T-helper 17 cell (primary cell): ENCODE measurements at places on chromosomes 1 and 21. TPM values are rescaled to one million over a fixed set of nuclear protein-coding genes. Genes with fewer than 3 reads are reported as not detected.

DNA sequence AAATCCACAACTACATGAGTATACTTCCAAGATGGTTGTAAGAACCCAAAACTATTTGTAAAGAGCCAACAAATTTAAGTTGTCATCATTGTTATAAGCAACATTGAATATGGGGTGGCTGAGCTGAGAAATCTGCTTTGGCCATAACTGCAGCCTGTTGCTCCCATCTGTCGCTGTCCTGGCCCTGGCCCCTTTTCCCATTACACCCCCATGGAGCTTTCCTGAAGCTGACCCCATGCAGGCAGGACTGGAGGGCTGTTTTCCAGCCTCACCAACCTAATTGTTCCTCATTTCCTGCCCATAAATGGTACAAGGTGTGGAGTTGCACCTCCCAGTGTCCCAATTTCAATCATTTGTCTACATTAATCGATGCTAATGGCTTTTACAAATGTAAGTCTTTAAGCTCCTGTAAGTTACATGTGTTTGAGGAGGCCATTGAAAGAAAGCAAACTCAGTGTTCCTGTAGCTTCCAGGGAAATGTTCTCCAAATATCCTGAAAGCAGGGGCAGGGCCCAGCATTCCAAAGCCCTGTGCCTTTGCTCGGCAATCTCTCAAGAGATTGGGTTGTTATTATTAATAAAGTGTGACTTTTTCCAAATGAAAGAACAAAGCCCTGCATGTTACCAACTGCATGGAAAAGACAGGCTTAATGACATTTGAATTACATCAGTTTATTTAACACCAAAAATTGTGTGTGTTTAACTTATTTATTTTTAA lies 545.9 kb downstream of the PLPP3 start:
- DNase-seq: no peak

- DNase-seq: no peak
These were observed 11.8 kb downstream of the PSEN2 start for GRCh38 chr1:226882187-226882586.

DNA sequence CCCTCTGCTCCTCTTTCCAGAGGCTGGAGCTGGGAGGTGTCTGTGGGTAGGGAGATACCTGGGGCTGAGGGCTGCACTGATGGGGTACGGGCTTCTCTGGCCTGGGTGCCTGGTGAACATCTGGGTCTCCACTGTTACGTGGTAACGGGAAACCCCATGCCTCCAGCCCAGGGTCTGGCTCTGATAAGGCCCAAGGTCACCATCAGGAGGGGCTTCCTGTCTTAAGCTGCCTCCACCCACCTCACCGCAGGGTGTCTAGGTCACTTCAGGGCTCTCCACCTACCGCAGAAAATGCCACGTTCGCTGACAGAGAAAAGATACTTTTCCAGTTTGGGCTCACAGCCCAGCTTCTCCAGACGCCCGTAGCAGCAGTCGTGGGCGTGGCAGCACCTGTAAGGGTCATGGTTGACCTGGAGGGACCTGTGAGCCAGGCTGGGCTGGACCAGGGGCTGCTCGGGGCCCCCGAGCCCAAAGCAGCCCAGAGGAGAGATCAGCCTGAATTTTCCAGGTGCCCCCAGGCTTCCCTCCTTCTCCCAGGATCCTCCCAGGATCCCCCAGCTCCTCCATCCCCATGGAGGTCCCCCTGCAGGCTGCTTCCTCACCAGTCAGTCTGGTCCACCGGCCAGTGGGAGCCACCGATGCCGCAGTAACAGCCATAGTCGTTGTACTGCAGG lies 1.3 kb downstream of the PLA2G2E start:
- no peak for DNase-seq

- DNase-seq: no peak
These were observed 9.9 kb upstream of the LRRC39 start for GRCh38 chr1:100187912-100188311.

DNA sequence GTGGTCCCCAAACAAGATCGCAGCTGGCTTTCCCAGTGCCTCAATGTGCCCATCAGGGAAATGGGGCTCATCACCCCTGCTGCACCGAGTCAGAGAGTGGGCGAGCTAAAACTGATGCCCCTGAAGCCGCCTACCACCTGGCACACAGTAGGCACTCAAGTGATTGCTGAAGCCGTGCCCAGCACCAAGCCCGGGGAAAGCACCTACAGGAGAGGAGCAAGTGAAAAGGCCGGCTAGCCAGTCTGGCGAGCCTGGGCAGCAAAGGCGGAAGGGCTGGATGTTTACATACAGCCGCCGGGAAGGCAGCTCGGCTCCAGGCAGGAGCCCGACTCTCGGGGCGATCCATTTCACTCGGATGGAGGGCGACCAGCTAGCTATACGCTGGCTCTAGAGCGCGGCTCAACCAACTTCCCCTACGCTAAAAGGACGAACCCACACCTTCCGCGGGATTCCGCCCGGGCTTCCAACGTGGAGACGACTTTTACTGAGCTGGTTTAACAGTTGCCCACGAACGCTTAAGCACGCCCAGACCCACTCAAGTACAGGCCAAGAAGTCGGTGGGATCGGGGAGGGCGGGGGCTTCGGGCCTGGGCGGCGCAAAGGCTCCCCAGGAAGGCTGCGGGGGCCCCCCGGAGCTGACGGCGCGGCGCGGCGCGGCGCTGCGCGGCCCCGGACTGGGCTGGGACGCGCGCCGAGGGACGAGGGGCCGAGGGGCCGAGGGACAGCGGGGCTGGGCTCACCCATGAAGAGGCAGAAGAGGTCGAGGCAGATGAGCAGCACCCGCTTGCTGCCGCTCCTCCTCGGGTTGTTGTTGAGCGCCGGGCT lies 1.0 kb downstream of the PLPP3 start:
- DNase-seq: no peak

DNA sequence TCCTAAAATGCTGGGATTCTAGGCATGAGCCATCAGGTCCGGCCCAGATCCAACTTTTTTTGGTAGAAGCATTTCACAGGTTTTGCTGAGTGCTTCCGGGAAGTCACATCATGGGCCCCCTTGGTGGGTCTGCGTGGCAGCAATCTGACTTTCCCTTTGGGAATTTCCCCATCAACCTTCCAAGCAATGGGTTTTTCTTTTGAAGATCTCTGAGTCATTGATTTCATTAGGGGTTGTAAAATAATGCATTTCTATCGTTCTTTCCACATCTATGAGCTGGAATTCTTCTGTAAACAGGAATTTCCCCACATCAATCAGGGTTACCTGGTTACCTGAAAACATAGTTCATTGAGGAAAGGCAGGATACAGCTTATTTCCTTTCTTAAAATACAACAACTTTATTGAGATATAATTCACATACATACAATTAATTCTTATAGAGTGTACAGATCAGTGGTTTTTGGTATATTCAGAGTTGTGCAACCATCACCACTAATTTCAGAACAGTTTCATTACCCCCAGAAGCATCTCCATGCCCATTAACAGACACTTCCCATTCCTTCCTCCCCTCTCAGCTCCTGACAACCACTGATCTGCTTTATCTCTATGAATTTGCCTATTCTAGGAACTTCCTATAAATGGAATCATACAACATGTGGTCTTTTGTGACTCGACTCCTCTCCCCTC lies 9.9 kb upstream of the ZBTB17 start:
- no peak for DNase-seq

DNA sequence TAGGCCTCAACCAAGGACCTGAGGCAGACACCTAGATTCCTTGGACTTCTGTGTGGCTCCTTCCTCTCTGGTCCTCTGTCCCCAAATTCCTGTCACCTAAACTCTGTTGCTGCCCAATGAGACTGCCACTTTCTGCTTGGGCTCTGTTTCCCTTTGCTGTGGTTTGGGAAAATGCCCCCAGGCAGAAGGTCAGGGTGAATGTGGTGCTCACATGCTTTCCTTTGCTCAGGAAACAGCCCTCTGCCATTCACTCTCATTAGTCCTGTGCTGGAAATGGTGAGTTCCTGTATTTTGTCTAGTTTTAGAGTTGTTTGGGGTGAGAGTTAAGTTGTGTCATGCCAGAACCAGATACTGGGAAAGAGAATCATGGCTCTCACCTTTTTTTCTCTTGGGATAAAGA lies 22.7 kb upstream of the SHE start:
- no peak for DNase-seq

DNA sequence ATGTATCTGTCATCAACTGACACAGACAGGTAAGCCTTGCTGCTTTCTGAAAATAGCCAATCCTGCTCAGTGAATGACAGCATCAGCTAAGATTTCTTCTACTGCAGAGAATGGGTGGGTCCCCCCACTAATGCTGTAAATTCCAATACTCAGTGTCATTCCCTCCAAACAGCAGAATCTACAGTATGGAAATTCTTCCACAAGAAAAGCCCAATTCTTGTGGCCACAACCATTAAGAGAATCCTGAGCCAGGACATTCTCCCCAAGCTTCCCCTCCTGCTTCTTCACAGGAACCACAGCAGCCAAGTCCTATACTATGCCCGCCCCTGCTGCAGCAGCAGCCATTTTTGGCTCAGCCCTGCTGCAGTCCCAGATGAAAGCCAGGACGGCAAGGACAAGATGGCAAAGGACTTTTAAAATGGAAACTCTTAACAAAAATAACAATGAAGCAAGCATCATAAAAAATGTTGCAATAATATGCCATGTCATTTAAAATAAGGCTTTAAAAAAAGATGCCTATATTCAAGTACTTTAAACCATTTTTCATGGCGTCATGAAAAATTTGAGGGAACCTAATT lies 26.8 kb downstream of the EIF4G3 start:
- no peak for DNase-seq

DNA sequence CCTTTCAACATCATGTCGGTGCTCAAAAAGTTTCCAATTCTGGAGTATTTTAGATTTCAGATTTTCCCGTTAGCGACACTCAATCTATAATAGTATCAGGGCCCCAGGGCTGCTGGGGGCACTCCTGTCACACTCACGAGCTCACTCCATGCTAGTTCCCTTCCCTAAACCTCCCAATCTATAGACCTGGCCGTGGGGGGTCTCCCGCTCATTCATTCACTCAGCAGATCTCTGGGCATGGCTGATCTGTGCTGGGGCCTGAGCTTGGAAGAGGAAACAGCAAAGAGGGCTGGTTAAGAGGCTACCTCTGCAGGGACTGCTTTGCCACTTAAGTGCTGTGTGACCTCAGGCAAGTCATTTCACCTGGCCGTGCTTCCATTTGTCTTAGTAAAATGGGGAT lies 46.8 kb upstream of the LAPTM5 start:
- DNase-seq: no peak

DNA sequence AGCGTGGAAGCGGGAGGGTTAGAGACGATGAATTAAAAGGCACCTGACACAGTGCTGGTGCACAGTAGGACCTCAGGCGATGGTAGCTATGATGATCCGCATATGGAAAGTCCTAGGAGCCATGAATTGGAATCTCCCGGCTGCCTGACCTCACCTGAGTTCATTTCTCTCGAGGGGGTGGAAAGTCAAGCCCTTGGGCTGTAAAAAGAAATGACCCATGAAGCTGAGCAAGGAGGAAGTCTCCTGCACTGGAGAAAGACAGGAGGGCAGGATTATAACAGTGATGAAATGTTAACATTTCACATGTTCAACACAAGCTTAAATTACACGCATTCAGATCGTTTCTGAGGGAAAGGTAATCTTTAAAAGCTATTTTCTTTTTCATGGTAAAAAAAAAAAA lies 481.2 kb downstream of the MATN1 start:
- no peak for DNase-seq

The C1orf50 gene
- 15.5 TPM for total RNA-seq

The F11R gene
- 23.6 TPM for total RNA-seq

The ZC3H12A gene
- total RNA-seq: 166 TPM

The SDHC gene
- total RNA-seq: 76.8 TPM

The GBP7 gene
- total RNA-seq: not detected

The TMCO4 gene
- 18.6 TPM for total RNA-seq
